ENCODE measurements at places on chromosomes 1 and 21.
A peak's percentile ranks its signal among the peaks of the same experiment; 100 is the strongest.

DNA sequence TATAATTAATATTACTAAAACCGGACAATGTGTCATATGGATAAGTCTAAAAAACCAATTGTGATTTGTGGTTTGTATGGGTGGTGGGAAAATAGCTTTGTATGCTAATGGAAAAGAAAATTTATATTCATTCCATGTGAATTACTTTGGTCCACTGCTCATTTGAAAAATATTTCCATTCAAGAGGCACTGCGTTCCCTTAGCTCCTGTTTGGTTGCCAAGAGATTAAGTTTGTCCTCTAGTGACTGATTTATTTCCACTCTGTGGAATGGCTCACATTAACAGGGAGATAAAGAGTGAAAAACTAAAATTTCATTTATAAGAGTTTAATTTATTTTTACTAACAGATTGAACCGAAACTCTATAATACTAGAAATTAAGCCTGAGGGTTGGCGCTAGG, 744.1 kb upstream of the CHRM3 start:
- DNase-seq, result no peak

GRCh38 chr1:16925635-16926490, 4.1 kb downstream of the CROCC start:
- DNase-seq, result no peak

DNA sequence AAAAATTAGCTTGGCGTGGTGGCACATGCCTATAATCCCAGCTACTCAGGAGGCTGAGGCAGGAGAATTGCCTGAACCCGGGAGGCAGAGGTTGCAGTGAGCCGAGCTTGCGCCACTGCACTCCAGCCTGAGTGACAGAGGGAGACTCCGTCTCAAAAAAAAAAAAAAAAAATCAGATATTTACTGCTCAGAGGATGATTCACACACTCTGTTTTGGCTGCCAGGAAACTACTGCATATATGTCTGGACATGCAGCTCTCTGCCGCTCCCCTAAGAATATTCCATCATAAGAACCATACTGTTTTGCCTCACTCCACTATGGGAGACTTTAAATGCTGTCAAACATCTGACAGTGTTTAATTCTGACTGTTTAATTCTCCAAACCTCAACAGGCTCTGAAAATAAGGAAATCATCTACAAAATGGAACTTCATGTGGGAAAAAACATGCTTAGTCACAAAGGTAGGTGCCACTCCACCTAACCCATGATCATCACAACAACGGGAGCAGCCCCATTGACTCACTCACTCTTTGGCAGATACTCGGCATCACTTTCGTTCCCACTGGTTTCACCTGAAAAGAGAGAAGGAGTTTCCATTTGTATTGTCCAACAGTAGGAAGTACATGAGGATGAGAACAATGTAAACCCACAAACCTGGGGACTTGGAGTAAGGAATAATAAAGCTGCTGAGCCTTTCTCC, 29.3 kb upstream of the BCAS2 start:
- DNase-seq, result no peak

DNA sequence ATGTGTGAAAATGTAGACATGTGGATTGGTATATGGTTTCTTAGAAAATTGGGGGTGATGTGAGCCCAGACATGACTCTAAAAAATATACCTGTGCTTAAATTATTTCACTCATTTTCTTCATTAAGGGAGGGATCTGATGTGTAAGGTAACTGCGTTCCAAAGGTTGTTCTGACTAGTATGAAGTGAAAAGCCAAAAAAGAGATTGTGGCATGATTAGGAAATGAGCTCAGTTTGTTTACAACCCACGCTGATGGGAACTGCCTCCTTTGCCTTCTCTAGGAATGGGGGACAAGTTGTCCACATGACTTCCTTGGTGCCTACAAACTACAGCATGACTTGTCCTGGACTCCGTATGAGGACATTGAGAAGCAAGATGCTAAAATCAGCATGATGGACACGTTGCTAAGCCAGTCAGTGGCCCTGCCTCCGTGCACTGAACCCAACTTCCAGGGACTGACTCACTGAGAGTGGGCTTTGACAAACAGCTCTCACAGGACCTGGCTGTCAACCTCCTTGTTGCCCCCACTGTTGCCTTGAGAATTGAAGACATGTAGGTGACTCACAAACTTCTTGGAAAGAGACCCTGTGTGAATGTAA, 8.0 kb downstream of the C1orf50 start:
- DNase-seq, result no peak

DNA sequence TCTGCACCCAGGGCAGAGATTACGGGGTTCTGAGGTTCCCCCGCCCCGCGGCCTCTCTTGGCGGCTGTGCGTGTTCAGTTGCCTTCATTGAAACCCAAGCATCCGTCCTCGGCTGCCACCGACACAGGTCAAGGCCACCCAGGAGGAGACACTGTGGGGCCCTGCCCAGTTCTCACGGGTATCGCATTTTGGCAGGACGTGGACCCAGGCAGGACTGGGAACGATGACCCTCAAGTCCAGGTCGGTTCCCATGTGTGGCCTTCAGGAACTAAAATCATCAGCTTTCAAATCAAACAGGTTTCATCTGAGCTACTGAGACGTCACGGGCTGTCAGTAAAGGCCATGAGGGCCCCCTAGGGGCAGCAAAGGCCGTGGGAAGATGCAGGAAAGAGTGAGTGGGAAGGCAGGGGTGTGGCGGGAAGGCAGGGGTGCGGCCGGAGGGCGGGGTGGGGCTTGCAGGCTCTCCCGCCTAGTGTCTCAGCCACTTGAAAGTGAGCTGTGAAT, 7.0 kb upstream of the C1orf174 start:
- DNase-seq, result peak; percentile 36

DNA sequence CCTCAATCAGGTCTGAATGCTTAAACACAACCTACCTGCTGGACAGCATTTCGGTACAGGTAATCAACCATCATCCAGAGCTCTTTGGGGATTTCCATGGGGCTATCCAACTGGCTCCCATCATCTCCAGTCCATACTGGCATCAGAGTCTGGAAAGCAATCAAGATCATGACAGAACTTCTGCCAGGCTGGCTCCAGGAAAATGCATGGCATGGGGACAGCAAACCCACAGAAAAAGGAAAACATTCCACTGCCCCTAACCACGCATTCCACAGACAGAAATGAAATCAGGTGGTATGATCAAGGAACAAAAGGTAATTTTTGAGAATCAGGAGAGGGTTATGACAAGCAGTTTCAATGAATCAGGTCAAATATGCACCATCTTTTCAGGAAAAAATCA, 9.1 kb upstream of the MTF1 start:
- no peak for DNase-seq

DNA sequence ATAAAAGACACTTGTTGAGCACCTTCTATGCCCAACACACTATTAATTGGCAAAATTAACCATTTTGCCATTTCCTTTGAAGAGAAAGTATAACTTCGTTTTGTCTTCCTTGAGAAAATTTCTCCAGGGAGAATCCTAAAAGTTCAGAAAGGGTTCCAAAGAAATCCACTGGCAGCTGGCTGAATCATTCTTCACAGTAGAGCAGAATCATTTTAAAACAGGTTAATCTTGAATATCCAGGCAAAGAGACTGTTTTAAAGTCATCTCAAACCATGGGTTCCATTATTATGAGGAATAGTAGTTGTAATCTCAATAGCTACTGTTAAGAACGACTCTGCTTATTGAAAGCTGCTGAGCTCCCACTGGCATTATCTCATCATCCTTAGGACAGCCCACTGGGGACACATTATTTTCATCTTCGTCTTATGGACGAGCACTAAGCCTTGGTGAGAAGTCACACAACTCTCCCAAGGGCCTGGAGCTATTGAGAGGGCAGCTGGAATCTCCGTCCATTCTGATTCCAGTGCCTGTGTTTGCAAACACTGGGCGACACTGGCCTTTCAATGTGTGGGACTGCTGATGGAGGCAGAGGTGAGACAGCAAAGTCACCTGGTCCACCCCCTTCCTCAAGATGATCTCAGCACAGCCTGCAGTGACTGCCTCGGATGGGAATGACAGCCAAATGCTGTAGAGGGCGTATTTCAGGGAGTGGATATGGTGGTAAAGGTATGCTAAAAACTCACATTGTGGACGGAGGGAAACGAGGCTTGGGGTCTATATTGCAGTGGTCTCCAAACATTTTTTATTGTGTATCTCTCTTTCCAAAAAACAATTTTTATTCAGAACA, 15.3 kb upstream of the PGBD5 start:
- no peak for DNase-seq
